ENCODE measurements at places on chromosomes 2 and 18. TPM values are rescaled to one million over a fixed set of nuclear protein-coding genes. Genes with fewer than 3 reads are reported as not detected.

The RAD51AP2 gene
- total RNA-seq = not detected

The B3GNT7 gene
- total RNA-seq = 0.25 TPM

The FTCDNL1 gene
- total RNA-seq = 4.6 TPM

The FAM98A gene
- 84.3 TPM for total RNA-seq

The ITGB6 gene
- total RNA-seq = not detected

The MYO7B gene
- total RNA-seq = 0.15 TPM

The PLEKHH2 gene
- total RNA-seq = 0.70 TPM

The CREG2 gene
- total RNA-seq = not detected

The GPBAR1 gene
- 0.38 TPM for total RNA-seq

The C18orf32 gene
- 22.5 TPM for total RNA-seq

The SCG2 gene
- not detected for total RNA-seq

The HJURP gene
- total RNA-seq = 49.9 TPM

The CRYGC gene
- total RNA-seq = not detected

The IGFBP2 gene
- 5.9 TPM for total RNA-seq

The SALL3 gene
- total RNA-seq = not detected

The C2orf15 gene
- total RNA-seq = 0.82 TPM

The DPP4 gene
- 25.2 TPM for total RNA-seq

The TSHZ1 gene
- total RNA-seq = 15.0 TPM

The TMEM17 gene
- 0.34 TPM for total RNA-seq

Measured in activated CD8-positive, alpha-beta memory T cell treated with anti-CD3 and anti-CD28 coated beads for 36 hours (primary cell).